Activated CD4-positive, alpha-beta T cell treated with anti-CD3 and anti-CD28 coated beads, Interleukin-10, Interleukin-2, amounts not matched to agents 100 ng/mL and 50 ng/mL, durations not matched to agents 16 hours and 8 hours (primary cell): ENCODE measurements at places on chromosomes 1 and 21.

DNA sequence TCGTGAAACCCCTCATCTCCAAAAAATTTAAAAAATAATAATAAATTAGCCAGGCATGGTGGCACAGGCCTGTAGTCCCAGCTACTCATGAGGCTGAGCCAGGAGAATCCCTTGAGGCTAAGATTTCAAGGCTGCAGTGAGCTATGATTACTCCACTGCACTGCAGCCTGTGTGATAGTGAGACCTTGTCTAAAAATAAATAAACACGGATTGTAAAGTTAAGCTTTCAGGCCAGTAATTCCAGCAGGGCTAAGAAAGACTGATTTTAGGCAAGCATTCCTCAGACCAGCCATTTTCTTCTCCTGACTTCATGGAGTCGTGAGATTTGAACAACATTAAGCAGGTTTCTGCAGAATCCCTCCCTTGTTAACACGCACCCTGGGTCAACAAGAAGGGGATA is 77.2 kb upstream of the EFHD2 start:
- no peak for DNase-seq

GRCh38 chr1:47280142-47280541 is 33.8 kb downstream of the STIL start:
- DNase-seq, result no peak

DNA sequence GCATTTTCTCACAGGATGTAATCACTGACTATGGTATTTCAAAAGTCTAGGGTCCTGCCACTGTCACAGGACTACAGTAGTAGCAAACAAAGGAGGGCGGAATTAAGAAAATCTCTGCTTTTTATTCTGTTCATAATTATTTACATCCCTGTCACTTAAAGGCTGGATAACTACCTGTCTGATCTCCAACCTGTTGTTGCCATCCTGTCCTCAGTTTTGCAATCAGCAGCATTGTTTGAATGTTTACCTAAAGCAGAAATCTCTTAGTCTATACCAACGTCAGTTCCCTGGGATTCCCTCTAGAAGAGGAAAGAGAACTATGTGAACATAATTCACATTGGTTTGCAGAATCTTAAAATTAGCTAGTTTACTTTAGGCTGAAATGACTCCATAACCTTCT is 218.5 kb downstream of the PBX1 start:
- DNase-seq, result no peak

GRCh38 chr1:44417351-44418021 is 12.4 kb downstream of the RNF220 start:
- no peak for DNase-seq

GRCh38 chr1:231665101-231665500 is 38.5 kb downstream of the DISC1 start:
- no peak for DNase-seq
